Stimulated activated CD4-positive, alpha-beta T cell treated with anti-CD3 and anti-CD28 coated beads, Interleukin-1b, Interleukin-23, amount 100 ng/mL, for 4 hours (primary cell): ENCODE measurements at places on chromosomes 6 and 20.

GRCh38 chr20:61420781-61421180, 168.7 kb downstream of the CDH4 start:
- no peak for DNase-seq

DNA sequence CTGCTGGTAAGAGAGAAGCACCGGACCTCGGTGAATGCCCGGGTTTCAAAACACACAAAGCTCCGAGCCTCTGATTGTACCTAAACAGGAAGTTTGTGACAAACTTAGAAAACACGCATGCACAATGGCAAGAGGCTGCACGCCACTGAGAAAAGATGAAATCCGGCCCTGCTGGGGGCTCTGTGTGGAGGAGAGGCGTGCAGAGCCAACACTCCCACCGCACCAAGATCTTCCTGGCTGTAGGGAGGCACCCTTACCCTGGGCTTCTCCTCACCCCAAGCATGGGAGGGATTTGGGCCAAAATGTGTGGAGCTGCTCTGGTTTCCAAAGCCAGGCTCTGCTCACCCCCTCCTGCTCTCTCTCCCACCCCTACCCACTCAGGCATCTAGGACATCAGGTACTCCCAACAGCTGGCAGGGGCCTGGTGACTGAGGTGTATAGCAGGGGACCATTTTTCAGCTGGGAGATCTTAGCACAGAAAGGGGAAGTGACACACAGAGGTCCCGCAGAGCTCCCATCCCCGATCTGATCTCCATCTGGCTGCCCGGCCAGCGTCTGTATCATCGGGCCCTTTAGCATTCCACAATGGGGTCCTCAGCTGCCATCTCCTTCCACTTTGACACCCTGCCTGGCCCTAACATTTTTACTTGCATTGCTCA, 84.2 kb downstream of the TRERF1 start:
- no peak for DNase-seq

DNA sequence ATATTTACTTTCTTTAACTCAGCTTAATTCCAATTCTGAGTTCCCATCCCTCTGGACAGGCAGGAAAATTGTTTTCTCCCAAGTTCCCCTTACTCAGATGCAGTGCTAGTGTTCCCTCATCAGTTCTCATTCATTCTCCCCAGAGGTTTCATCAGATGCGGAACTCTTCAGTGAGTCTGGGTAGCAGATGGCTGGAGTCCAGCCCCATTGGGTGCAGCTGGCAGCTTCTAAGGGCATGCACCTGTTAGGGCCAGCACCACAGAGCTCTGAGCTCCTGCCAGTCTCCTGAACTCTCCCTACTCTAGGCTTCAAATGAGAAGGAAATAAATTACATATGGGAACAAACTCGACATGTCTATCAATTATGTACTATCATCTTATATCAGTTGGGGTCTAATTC, 76.6 kb downstream of the SOD2 start:
- no peak for DNase-seq

DNA sequence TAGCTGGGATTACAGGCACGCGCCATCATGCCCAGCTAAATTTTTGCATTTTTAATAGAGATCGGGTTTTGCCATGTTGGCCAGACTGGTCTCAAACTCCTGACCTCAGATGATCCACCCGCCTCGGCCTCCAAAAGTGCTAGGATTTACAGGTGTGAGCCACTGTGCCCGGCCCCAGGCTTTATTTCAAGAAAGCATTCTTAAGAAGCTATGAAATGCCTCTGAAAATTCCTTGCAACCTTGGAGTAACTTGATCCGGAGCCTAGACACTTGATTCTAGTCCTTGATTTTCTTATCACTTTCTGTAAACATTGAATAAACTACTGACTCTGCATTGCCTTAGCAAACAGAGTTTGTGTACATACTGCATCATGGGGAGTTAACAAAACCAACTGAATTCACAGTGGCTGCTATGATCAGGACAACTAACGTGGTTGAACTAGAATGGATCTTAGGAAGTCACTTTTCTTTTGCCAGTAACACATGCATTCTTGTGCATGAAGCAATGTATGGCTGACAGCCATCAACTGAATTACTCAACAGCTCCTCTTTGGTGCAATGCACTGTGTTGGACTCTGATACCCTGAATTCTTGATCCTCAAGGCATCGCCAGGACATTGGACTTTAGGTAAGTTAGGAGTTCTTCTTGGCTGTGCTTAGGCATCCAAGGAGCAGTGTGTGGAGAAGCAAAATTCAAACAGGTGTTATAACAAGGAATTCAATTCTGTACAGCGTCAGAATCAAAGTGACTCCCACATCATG, 102.8 kb upstream of the TMEM170B start:
- no peak for DNase-seq

- DNase-seq = no peak
Measured at GRCh38 chr6:105278813-105279212, 99.0 kb upstream of the POPDC3 start.

- no peak for DNase-seq
Measured at GRCh38 chr6:80594461-80594860, 488.0 kb downstream of the BCKDHB start.

DNA sequence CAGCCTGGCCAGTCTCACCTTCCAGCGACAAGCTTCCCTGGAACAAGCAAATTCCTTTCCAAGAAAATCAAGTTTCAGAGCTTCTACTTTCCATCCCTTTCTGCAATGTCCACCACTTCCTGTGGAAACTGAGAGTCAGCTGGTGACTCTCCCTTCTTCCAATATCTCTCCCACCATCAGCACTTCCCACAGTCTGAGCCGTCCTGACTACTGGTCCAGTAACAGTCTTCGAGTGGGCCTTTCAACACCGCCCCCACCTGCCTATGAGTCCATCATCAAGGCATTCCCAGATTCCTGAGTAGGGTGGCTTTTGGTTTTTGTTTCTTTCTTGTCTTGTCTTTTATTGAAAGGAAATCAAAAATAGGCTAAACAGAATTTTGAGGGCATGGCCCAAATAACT, 24.3 kb downstream of the MYCT1 start:
- DNase-seq = no peak

GRCh38 chr20:32966881-32967781, 37.1 kb downstream of the SUN5 start:
- DNase-seq = no peak

DNA sequence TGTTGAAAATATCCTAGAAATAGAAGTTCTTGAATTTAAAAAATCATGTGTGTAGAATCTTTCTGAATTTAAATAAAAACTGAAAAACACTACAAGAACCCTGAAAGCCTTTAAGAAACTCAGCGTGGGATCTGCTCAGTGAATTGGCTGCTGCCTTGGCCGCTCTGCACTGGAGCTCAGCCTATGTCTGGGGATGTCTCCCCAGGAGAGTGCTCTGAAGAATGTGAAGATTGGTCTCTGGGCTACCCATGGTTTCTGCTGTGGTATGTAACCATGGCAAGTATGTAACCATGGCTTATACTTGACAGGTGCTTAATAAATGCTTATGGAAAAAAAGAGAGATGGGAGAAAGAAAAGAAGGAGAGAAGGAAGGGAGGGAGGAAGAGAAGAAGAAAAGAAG, 3.1 kb upstream of the RRAGD start:
- DNase-seq = no peak
